ENCODE measurements at places on chromosomes 11 and 22. TPM values are rescaled to one million over a fixed set of nuclear protein-coding genes. Genes with fewer than 3 reads are reported as not detected.

DNA sequence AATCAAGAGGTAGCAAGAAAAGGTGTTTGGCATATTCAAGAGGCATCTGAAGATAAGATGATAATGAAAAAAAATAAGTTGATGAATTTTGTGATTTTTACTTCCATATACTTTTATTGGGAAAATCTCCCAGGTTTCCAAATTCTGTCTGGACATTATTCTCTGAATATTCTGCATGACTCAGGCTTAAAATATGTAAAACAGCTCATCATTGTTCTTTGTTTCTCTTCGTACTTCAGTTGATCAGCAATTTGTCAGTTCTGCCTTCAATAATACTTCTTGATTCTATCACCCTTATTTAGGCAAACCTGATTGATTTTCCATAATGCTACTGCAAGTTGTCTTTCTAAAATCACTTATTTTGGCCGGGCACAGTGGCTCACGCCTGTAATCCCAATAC lies 30.2 kb downstream of the GTF2H1 start:
- no peak for DNase-seq

GRCh38 chr11:105372206-105372605 lies 232.6 kb upstream of the CARD18 start:
- DNase-seq = no peak

DNA sequence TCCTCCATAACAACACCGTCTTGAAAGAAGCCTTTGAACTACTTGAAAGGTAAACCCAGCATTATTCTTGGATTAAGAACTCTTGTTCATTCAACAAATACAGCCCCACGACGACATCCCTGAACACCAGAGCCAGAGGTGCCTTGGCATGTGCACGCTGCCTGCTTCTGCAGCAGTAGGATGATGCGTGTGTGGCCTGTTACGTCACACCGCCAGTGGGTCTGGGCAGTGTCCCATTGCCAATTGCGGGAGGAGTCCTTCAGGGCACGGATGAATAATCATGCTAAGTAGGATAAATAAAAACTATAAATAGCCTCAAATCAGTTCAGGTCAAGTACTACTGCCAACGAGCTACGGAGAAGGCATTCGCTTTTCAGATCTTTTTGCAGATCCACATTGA lies 380.5 kb downstream of the SHANK2 start:
- peak; percentile 73 for DNase-seq

DNA sequence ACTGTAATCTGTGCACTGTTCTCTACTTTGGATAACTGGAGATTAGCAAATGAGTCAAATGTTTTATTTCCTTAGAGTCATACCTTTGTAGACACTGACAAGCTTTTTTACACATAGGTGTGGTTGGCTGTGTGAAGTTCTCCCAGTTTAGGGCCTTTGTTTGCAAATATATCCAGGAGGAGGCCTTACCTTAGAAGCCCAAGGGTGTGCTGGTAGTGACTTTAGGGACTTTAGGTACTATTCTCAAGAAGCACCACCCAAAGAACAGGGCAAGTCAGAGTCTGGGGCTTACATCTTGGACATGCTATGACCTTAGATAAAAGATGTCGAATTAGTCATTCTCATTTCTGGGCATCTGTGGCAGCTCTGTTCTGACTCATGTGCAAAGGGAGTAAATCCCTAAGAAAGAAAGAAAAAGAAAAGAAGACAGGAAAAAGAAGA lies 4.8 kb upstream of the FAR1 start:
- DNase-seq = peak; percentile 30

Gene NPAS4
- not detected for total RNA-seq

Gene OSM
- total RNA-seq = not detected

Gene TMEM191C
- total RNA-seq = 0.30 TPM

Gene SEPTIN3
- 0.43 TPM for total RNA-seq

GRCh38 chr11:8068605-8069221 lies 12.3 kb upstream of the TUB start:
- peak; percentile 74 for DNase-seq

Gene SCARF2
- 22.3 TPM for total RNA-seq

DNA sequence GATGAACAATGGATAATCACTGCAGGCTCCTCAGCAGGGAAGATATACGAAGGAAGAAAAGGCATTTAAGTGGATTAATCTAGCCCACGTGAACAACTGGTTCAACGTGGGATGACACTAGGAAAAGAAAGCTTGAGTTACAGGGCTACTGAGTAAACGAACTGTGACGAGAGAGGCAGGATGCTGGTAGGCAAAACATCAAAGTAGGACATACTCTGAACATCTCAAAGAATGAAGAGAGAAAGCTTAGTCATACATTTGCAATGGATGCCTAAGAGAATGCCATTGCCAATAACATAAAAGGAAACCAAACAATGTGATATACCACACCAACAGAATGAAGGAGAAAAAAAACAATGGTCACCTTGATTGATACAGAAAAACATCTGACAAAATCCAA lies 12.9 kb downstream of the USP28 start:
- DNase-seq = no peak

- DNase-seq = no peak
These were observed 132.5 kb downstream of the FBXO7 start for GRCh38 chr22:32607086-32607485.

Gene MAML2
- 1.7 TPM for total RNA-seq

Gene CLMP
- 109 TPM for total RNA-seq

DNA sequence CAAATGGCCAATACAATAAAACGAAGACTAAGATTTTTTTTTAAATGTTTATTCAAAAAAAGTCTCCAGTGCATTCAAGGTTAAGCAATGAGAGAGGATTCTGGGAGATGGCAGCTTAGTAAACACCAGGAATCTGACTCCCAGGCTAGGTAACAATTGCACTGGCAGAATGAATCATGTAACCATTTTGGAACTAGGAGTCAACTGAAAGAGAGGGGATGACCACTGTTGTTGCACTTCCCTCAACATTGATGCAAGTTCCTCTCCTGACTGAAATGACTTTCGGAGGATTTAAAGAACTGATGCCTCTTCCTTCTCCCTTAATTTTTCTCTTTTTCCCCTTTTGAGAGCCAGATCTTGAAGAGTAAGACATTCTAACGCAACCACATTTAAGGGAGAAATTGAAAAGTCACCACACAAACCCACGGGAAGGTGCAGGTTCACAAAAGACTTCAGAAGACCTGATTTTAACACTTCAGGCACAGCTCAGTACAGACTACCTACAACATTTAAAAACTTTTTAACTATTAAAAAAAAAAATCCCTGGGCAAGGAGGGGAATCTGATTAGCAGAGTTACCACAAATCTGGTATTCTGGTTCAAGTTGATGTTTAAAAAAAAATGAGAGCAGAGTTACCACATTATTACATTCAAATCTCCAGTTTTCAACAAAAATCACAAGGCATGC lies 56.8 kb downstream of the FCHSD2 start:
- no peak for DNase-seq

DNA sequence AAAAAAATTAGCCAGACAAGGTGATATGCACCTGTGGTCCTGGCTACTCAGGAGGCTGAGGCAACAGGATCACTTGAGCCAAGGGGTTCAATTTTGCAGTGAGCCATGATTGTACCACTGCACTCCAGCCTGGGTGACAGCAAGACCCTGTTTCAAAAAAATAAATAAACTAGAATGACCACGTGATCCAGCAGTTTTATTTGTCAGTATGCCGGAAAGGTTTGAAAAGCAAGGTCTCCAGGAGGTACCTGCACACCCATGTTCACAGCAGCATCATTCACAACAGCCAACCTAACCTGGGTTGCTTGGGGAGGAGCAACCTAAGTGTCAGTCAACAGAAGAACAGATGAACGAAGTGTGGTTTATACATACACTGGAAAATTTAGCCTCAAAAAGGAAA lies 78.7 kb upstream of the SEPTIN5 start:
- DNase-seq = no peak

- DNase-seq = no peak
These were observed 32.5 kb upstream of the APLNR start for GRCh38 chr11:57269571-57270021.

- no peak for DNase-seq
These were observed 109.6 kb downstream of the CEP164 start for GRCh38 chr11:117437041-117437790.

DNA sequence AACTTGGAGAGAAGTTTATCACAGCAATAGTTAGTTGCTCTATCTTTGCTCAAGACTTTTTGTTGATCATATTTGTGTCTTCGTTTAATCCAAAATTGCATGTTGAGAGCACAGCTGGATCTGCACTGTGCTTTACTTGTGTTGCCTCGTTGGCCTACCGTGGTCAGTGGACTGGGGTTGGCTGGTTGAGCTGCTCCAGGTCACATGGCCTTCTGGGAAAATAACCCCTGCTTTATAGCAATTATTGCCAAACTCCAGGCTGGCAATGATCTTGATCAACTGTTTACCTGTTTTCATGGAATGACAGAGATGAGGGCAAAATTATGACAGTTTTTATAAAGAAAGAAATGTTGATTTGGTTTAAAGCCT lies 5.7 kb upstream of the PLET1 start:
- DNase-seq = no peak

GRCh38 chr11:122869622-122870021 lies 12.9 kb upstream of the JHY start:
- no peak for DNase-seq

- no peak for DNase-seq
These were observed 123.7 kb downstream of the GRIK4 start for GRCh38 chr11:120635136-120635810.

DNA sequence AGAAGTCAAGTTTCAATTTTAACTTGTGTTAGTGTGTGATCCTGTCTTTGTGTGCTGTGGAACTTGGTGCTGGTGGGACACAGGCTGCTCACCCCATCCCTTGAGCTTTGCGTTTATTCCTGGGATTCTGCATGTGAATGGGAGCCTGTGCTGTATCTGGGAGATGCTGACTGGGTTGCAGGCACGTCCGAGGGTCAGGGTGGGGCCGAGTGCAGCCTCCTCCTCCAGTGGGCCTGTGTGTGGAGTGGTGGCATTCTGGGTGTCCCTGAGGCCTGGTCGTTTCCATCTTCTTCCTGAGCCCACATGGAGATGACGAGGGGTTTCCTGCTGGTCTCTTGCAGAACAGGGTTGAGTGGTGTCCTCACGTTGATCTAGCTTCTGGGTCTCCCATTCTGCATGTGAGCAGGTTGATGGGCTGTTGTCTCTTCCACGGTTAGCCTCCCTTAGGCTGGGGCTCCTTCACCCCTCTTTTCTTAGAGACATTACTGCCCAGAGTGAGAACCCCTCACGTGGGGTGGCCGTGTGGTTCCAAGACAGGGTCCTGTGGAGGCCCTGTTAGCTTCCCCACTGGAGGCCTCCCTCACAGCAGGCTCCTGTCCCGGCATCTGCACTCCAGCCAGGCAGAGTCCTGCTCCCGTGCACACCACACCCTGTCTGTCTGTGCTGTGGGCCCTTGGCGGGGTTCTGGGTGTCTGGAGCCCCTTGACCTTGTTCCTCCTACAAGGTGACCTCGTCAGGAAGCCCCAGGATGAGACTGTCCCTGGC lies 4.9 kb downstream of the PTDSS2 start:
- no peak for DNase-seq

Gene TBX1
- 16.5 TPM for total RNA-seq

DNA sequence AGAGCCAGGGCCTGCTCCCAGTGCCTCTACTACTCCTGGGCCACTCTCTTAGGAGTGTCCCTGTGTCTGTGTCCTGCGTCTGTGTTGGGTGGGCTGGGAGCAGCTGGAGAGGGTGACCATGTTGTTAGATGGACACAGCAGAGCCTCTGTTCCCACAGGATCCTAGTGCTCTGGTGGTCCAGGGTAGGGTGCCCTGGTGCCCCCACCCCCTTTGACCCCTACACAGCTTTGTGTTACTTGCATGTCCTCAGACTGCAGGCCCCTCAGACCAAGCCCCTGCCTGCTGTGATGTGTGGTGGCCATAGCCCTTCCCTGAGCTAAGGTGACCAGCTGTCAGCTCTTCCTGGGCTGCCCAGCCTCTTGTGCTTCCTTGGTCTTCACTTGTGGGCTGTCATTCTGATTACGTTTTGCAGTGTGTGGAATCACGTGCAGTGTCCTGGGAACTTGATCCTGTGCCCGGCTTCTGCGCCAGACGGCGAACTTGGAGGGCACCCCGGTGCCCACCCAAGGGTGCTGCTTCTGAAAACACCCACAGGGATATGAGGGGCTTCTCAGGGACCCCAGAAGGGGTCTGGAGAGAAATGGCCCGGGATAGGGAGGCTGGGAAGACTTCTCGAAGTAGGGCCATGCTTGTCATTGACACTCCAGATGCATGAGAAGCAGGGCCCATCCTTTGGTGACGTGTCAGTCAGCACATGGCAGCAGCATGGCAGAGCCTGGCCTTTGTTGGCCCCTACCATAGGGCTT lies 1.5 kb downstream of the TANGO2 start:
- no peak for DNase-seq

- DNase-seq = no peak
These were observed 7.2 kb downstream of the KCNK7 start for GRCh38 chr11:65588199-65589054.

Gene DRICH1
- not detected for total RNA-seq

GRCh38 chr11:57500926-57501325 lies 14.6 kb downstream of the SLC43A1 start:
- DNase-seq = no peak

DNA sequence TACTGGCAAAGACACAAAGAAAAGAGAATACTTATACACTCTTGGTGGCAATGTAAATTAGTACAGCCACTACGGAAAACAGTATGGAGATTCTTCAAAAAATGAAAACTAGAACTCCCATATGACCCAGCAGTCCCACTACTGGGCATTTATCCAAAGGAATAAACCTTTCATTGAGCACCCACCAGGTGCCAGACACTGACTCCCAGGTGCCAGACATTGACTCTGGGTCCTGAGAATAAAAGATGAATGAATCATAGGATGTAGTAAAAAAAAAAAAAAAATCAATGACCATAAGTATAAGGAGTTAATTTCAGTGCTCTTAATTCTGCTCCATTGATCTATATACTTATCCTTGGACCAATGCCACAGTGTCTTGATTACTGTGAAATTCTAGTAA lies 28.2 kb downstream of the HEPHL1 start:
- DNase-seq = no peak

Gene ALDH3B2
- not detected for total RNA-seq

DNA sequence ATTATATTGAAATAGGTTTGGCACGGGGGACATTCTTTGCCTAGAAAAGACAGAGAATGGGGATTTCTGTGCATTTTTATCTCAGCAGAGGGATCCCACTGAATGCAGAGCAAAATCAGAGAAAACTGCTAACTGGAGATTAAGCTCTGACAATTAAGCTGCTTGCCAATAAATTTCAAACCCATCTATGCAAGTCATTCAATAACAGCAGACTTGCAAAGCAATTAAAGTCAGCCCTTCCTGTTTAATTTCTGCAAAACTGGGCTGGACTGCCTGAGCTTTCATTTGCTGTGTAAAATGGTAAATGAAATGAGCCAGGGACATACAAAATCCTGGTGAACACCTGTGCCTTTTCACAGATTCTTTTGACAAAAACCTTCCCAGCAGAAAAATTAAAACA lies 1273.9 kb upstream of the CNTN5 start:
- no peak for DNase-seq

DNA sequence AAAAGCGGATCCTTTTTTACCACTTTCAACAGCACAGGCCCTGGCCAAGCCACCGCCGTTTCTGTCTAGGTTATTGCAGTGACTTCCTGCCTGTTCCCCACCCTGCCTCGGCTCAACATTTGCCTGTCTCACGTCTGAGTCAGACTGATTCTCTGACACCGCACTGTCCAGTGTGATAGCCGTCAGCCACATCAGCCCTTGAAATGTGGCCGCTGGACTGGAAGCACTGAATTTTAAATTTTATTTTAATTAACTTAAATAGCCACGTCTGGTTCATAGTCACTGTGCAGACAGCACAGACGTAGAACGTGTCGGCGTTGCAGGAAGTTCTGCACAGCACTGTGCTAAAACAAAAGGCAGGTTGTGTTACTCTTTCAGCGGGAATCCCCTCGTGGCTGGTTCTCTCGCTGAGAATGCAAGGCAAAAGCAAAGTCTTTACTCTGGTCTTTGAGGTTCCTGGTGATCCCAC lies 56.3 kb upstream of the ADSL start:
- DNase-seq = no peak

All from MG63 (cell line).